Daoy (cell line): ENCODE measurements at places on chromosomes 3 and 15.

GRCh38 chr3:136804141-136804540 is 14.8 kb upstream of the SLC35G2 start:
- no peak for DNase-seq

GRCh38 chr3:123692671-123693070 is 107.8 kb upstream of the HACD2 start:
- no peak for DNase-seq

- no peak for DNase-seq
Measured at GRCh38 chr3:48394391-48394790, 22.4 kb downstream of the FBXW12 start.

DNA sequence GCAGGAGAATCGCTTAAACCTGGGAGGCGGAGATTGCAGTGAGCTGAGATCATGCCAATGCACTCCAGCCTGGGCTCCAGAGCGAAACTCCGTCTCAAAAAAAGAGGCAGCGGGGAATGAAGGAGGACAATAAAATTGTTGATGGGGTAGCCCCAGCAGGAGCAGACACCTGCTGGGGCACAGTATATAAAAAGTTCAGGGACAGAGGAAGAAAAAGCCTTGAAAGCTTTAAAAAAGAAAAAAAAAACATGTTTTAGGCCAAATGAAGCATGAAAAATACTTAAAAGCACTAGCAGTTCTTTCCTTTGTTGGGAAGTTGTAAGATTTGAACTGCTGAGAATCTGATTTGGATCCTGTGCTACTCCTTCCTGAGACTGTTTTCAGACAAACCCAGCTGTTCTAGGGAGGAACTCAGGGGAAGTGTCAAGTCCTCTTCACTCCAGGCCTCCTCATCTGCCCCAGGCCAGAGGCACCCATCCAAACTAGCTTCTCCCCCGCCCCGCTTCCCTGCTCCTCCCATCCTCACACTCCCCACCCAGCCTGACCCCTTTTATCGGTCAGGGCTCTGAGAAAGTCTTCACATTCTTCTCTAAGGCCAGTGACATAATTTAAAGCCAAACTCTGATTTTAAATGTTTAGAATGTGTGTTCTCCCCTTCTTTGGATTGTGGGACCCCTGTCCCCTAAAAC is 4.9 kb downstream of the IL17RD start:
- DNase-seq: no peak

GRCh38 chr3:161690299-161690620 is 193.7 kb downstream of the OTOL1 start:
- DNase-seq: no peak

DNA sequence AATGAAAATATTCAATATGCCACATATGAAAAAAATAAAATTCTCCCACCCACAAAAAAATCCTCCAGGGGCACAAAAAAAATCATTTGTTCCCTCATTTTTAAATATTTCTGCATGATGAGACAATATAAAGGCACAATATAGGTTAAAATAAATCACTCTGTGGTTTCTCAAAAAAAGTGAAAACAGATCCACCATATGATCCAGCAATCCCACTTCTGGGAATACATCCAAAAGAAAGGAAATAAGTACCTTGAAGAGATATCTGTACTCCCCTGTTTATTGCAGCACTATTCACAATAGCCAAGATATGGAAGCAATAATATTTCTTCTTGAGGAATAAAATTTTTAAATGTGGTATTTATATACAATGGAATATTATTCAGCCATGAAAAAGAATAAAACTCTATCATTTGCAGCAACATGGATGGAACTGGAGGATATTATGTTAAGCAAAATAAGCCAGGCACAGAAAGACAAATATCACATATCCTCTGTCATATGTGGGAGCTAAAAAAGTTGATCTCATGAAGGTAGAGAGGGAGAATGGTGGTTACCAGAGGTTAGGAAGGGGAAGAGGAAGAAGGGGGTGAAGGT is 1.5 kb downstream of the ATP8B4 start:
- no peak for DNase-seq

DNA sequence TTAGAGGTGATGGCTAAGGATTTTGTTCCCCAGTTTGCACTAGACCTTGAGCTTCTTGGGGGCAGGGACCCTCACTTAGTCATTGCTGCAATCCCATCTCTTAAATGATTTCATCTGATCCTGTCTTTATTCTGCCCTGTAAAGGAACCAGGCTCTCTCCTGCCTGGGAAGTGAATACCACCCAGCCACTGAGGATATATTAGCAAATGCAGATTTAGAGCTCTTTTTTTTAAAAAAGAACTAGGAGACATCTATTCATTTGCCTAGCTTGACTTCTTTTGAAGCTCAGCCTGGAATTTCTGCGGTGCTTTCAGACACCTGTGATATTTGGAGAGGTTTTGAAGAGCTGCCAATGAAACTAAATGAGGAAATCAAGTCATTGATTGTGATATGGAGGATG is 41.8 kb downstream of the CA12 start:
- DNase-seq: no peak

- DNase-seq: no peak
Measured at GRCh38 chr3:138066383-138066782, 49.0 kb downstream of the DZIP1L start.

DNA sequence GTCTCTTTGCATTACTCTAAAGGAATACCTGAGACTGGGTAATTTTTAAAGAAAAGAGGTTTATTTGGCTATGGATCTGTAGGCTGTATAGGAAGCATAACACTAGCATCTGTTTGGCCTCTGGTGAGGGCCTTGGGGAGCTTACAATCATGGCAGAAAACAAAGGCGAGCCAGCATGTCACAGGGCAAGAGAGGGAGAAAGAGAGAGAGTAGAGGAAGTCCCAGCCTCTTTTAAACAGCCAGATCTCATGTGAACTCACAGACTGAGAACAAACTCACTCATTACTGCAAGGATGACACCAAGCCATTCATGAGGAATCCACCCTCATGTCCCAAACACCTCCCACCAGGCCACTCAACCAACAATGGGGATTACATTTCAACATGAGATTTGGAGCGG is 974.6 kb downstream of the FHIT start:
- DNase-seq: no peak

DNA sequence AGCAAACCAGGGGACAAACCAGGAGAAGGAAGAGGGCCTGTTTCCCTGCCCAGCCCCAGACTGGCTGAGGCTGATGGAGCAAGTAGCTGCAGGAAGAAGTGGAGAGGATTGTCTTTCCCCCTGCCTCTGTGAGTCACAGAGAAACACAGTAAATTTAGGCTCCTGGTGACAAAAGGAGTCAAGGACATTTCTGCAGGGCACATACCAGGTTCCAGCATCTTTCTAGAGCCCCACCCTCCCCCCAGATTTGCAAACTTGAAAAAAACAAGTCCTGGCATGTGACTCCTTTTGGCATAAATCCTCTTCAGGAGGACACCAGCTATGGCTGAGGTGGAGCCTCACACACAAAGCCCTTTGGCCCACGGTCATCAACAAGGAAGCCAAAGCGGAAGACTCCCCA is 17.8 kb downstream of the PLD1 start:
- DNase-seq: no peak

DNA sequence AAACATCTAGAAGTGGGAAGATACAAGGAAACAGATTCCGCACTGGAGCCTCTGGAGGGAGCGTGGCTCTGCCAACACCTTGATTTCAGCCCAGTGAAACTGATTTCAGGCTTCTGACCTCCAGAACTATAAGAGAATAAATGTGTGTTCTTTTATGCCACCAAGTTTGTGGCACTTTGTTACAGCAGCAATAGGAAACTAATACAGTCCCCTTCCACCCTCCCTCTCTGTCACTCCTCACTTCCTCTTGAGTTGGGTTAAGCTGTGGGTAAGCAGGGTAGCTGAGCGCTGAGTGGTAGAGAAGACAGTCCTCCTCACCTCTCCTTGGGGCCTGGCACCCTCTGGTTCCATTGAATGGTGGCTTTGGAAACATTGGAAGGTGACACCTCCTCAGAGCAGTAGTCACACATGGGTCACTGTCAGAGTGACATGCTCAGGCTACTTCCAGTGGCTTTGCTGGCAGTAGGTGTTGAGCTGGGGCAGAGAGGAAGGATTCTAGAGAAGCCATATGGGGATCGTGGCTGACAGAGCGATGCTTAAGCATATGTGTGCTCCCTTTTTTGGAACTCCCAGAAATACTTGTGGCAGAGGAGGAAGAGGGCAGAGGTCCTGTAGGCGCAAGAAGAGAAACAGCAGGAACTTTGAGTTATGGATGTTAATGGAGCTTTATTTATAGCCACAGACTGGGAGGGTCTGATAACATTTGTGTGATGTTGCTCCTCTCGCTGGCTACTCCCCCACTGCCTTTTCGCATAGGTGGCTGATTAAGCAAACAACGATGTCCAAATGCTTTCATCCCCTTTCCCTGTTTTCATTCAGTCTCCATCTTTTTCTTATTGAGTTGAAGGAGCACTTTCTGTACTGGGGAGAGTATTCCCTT is 14.8 kb upstream of the HCN4 start:
- DNase-seq: no peak

GRCh38 chr3:181912384-181912783 is 200.7 kb downstream of the SOX2 start:
- DNase-seq: no peak

GRCh38 chr3:197881970-197882338 is 68.0 kb upstream of the RPL35A start:
- no peak for DNase-seq

GRCh38 chr3:46517784-46518181 is 20.0 kb downstream of the RTP3 start:
- no peak for DNase-seq

- no peak for DNase-seq
Measured at GRCh38 chr3:32354362-32354778, 37.3 kb upstream of the CMTM7 start.

DNA sequence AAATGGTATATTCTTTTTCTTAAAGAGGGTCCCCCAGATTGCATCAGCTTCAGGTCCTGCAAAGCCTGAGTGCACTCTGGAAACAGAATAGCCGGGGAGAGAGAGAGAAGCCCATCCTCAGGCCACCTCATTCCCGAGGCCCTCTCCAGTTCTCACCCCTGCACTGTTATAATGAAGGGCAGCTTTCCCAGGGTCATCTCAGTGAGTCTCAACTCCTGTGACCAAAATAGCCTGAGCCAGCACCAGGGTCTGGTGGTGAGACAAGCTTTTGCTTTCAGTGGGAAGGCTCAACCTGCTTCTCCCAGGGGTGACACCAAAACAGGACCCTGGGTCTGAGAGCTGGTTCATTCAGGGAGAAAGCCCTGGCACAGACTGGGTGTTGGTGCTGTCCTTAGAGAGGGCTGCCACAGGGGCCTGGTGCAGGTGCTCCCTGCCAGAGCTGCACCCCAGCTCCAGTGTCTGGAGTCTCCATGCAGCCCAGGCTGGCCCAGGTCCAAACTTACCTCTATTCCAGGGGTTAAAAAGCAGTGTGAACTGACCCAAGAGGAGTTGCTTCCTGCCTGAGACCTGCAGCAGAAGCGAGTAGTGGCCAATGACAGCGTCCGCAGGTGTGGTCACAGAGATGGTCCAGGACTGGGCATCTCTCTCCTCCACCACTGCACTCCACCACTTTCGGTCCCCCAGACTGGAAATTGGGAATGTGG is 6.1 kb downstream of the EPB42 start:
- no peak for DNase-seq

DNA sequence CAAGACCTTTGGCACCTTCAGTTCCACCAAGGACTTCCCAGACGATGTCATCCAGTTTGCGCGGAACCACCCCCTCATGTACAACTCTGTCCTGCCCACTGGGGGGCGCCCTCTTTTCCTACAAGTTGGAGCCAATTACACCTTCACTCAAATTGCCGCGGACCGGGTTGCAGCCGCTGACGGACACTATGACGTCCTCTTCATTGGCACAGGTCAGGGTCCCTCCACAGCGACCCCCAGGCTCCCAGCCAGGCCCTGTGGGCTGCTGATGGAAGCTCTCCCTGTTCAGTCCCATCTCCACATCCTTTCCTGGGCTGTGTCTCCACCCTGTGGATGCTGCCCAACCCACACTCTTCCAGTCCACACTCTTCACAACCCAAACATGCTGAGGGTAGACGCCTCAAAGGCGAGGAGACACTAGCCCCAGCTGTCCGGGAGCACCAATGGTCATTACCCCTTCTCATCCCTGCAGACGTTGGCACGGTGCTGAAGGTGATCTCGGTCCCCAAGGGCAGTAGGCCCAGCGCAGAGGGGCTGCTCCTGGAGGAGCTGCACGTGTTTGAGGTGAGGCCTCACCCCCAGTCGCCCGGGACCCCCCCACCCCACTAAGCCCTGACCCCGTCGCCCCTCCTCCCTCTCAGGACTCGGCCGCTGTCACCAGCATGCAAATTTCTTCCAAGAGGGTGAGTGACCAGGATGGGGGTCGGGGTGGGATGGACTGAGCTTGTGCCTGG is 4.3 kb upstream of the LSMEM2 start:
- peak; percentile 57 for DNase-seq
